ENCODE measurements at places on chromosomes 6 and 20.

DNA sequence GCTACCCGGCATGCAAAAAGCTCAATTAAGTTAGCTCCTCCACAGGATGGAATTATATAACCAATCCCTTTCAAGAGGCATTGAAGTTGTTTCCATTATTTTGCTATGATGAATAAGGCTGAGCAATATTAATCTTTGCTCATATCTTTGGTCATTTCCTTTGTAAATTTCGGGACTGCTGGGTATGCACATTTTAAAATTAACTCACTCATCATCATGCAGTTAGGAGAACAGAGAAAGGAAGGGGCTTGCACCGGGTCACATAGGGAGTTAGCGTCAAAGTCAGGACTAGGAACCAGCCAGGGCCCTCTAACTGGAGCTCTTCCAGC, 430 bp upstream of the FAM110A start:
- DNase-seq, result no peak

DNA sequence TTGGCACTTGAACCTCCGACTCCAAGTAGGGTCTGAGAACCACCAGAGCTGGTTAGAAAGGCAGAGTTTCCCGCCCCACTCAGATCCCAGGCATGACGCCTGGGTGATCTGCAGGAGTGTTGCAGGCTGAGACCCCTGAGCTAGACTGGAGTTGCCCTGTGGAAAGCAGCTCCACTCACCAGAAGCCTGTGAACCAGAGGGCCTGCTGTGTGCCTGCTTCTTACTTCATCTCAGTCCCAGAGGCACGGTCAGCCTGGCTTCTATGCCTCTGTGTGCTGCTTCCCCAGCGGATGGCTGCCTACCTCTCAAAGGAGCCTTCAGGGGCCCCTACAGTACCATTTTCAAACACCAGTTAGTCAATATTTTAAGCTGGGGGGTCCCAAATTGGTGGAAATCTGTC, 15.6 kb upstream of the CCN6 start:
- no peak for DNase-seq

- DNase-seq, result no peak
Measured at GRCh38 chr6:80674669-80675068, 568.2 kb downstream of the BCKDHB start.

DNA sequence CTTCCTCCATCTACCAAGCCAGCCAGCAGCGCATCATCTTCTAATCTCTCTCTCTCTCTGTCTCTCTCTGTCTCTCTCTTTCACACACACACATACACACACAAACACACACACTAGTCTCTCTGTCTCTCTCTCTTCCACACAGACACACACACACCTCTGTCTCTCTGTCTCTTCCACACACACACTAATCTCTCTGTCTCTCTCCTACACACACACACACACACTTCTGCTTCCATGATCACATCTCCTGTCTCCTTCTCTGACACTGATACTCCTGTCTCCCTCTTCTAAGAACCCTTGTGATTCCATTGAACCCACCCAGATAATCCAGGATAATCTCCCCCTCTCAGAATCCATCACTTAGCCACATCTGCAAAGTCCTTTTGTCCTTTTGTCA, 181.3 kb downstream of the NFATC2 start:
- no peak for DNase-seq

Measured in GM06990 (cell line).